ENCODE measurements at places on chromosomes 3 and 15.

- DNase-seq = no peak
These were observed 137.7 kb downstream of the IGF1R start for GRCh38 chr15:98785807-98786621.

DNA sequence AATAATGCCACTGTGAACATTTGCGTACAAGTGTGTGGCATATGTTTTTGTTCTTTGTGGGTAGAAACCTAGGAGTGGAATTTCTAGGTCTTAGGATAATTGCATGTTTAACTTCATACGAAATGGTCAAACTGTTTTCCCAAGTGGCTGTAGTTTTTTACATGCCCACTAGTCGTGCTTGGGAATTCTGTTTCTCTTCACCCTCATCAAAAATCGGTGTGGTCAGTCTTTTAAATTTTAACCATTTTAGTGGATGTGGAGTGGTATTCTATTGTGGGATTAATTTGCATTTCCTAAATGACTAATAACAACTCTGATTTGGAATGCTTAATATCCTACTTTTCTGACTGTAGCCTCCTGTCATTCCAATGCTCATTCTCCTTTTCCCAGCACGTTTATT, 27.6 kb downstream of the ZFAND6 start:
- DNase-seq = no peak

DNA sequence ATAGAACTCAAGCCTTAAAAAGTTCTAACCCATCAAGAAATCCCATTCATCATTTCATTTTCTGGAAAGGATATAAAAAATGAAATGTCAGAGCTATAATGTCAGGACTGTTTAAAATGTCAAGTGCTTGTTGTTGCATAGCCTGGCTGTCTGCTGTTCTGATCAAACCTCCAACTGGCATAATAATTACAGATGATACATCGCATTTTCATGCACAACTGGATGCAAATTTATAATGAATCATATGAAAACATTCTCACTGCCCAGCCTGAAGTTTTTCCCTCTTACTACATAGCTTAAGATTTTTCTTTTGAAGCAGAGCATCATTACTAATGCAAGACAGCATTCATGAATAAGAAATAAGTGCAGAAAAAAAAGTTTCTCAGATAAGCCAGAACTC, 46.5 kb downstream of the GUCA1C start:
- no peak for DNase-seq

DNA sequence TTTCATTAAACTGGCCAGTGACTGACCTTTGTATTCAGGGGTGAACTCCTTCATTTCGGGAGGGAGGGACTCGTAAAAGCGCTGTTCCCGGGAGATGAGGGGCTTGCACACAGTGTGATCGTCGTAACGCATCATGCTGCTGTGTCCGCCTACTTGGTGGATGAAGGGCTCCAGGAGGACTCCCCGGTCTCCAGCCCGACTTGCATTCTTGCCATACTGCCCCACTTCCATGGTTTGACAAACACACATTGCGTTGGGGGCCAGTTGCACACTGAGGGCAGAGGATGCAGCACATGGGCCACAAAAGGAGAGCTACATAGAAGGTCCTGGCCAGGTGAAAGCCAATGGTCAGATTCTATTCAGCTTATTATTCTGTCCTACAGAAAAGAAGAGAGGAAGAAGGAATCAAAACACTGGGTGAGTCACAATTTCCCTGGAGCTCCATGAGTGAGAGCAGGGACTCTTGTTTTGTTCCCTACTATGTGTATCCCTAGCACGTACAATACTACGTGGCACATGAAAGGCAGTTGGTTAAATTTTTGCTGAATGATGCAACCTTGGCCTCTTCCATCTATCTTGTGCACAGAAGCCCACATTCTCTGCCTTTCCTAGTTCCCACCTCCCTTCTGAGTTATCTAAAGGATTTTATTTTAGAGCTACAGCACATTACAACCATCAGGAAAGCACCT, 24.2 kb upstream of the GMPPB start:
- DNase-seq = no peak

DNA sequence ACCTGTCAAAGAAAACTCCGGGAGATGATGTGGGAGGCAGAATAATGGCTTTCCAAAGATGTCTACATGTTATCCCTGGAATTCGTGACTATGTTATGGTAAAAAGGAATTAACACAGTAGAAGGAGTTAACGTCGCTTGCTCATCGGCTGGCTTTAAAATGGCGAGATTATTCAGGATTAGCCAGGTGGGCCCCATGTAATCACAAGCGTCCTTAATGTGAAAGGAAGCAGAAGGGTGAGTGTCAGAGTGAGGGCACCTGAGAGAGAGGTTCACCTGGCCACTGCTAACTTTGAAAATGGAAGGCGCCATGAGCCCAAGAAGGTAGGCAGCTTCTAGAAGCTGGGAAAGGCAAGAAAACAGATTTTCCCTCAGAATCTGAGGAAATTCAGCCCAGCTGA, 557.2 kb downstream of the EPHB1 start:
- DNase-seq = no peak

- no peak for DNase-seq
These were observed 134.5 kb downstream of the CNTN3 start for GRCh38 chr3:74479915-74480314.

DNA sequence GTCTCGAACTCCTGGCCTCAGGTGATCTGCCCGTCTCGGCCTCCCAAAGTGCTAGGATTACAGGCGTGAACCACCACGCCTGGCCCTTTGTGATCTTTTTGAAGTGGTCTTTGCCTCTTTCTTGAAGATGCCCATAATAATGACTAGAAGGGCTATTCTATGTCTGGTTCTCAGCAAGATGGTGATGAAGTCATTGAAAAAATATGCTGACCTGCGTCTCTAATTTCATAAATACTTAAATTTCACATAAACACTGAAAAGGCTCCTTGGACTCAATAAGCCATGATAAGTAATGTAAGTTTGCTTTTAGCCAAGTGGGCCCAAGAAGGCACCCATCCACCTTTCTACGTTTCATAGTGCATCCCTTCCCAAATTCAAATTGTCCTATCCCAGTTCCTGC, 775 bp upstream of the MAPK6 start:
- DNase-seq = no peak

Data from HFF-Myc (cell line).